ENCODE measurements at places on chromosomes 4 and X.

GRCh38 chr4:138389976-138390685, 148.0 kb upstream of the SLC7A11 start:
- no peak for DNase-seq

- no peak for DNase-seq
Measured at GRCh38 chr4:156665780-156666366, 305.7 kb downstream of the PDGFC start.

DNA sequence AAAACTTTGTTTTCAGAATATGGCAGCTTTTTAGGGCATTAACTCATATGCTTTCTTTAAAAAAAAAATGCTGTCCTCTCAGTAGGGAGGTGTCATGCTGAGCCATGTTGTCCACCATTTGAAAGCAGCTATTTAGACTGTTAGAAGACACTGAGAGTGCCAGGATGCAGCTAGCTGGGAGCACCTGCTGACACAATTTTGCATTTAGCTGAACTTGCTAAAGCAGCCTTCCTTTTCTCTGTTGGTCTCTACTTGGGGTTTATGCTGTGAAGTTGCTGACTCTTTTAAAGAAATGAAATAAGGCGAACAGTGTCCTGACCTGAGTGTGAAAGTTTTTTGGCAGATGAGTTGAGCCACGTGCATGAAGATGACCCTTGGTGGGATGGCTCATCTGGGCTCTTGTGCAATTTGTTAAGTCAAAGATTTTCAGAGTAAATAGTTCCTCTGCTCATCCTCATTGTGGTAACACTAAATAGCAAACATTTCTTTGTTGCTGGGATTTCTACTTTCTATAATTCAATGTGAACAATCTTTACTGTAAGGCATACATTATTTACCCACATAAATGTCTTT, 64.5 kb downstream of the CDS1 start:
- DNase-seq: no peak

GRCh38 chrX:63750811-63751210, 34.2 kb downstream of the ARHGEF9 start:
- no peak for DNase-seq

GRCh38 chr4:41857226-41857641, 78.0 kb upstream of the TMEM33 start:
- DNase-seq: no peak

- peak; percentile 67 for DNase-seq
Measured at GRCh38 chr4:3880615-3881120, 114.5 kb downstream of the ADRA2C start.
